ENCODE measurements at places on chromosomes 5 and 9. TPM values are rescaled to one million over a fixed set of nuclear protein-coding genes. Genes with fewer than 3 reads are reported as not detected.

Gene SELENOP
- total RNA-seq: not detected

Gene PCAT7
- 1.1 TPM for total RNA-seq

Gene SLC38A9
- 33.2 TPM for total RNA-seq

Gene NDUFS4
- 108 TPM for total RNA-seq

Gene MSX2
- total RNA-seq: 5.9 TPM

Gene AK8
- total RNA-seq: 0.90 TPM

Gene RANBP3L
- total RNA-seq: not detected

Gene IFNE
- 1.4 TPM for total RNA-seq

Gene BARHL1
- total RNA-seq: not detected

Gene NTNG2
- total RNA-seq: 3.4 TPM

Gene CLTB
- 107 TPM for total RNA-seq

Gene CARTPT
- total RNA-seq: not detected

Gene UBQLN1
- 117 TPM for total RNA-seq

Gene CACFD1
- total RNA-seq: 4.7 TPM

Gene VLDLR
- total RNA-seq: 24.9 TPM

Gene PCDHB3
- total RNA-seq: not detected

Gene REEP5
- total RNA-seq: 136 TPM

Gene CCL27
- total RNA-seq: 0.22 TPM

Gene SAXO1
- total RNA-seq: not detected

Gene OXCT1
- total RNA-seq: 3.2 TPM

Gene SYNPO
- 28.6 TPM for total RNA-seq

Gene IL33
- 0.83 TPM for total RNA-seq

Gene NSA2
- 135 TPM for total RNA-seq

Measured in A549 treated with RU486 at 1 μM for 4 hours (cell line).